Ureter (tissue), 1 donor: ENCODE measurements at places on chromosomes 7 and 10. TPM values are rescaled to one million over a fixed set of nuclear protein-coding genes. Genes with fewer than 3 reads are reported as not detected.
A peak's percentile ranks its signal among the peaks of the same experiment; 100 is the strongest.

- no peak for DNase-seq
Observed at GRCh38 chr10:33055625-33056024, 97.6 kb upstream of the ITGB1 start.

Gene SPDYE16
- 1.3 TPM for total RNA-seq

DNA sequence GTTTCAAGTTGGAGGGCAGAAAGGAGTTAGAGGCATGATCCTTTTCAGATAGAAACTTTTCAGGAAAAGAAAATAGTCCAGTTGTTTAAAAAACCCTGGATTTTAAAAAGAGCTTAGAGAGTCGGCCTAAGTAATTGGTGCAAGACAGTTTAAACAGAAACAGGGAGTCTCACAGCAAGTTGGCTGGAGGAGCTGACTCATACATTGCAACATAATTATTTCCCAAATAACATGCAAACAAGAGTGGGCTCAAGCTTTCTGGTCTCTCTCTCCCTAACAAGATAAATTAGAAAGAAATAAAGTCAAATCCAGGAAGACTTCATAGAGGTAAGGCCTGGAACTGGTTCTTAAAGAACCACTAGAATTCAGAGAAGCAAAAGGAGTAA is 100.3 kb upstream of the AGBL3 start:
- no peak for DNase-seq

Gene SEMA4G
- total RNA-seq, result 5.0 TPM

DNA sequence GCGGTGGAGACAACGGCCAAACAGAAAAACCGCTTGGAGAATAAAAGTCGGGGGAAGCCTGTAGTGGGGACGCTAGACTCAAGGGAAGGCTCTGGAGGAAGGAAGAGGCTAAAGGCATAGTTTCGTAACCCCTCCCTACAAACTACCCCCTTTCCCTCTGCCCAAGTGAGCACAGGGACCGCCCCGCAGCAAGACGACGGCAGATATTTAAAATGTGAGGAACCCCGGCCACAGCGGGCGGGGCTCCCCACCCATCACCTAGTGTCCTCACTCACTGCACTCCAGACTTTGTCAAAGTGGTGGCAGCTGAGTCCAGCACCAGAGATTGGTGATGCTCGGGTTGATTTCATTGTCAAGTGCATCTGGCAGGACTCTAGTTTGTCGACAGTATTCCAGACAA is 69.1 kb downstream of the PRKAG2 start:
- DNase-seq, result no peak

DNA sequence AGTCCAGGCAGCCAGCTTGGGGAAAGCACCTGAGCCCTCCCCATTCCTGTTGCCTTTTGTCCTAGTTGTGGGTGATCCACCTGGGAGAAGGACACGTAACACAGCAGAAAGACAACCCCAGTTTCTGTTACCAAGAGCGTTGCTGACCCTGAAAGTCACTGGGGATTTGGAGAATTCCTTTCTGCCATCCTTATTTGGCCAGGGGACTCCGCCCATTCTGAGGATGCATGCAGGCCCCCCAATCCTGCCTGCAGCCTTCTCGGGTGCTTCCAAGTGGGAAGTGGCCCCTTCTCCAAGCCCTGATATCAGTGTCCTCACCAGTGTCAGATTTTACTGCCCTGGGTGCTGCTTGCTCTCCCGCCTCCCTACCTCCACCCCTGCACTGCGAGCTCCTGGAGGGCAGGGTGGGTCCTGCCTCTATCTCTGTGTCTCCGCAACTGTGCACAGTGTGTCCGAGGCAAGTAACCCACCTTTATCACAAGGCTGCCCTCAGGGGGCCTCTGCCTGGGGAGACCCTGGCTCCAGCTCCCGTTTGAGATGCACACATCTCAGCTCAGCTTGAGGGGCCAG is 9.2 kb upstream of the ADCY1 start:
- no peak for DNase-seq

GRCh38 chr10:83765731-83766130 is 373.6 kb upstream of the GHITM start:
- no peak for DNase-seq

- peak; percentile 26 for DNase-seq
Observed at GRCh38 chr10:131702531-131703356, 198.1 kb upstream of the PPP2R2D start.

DNA sequence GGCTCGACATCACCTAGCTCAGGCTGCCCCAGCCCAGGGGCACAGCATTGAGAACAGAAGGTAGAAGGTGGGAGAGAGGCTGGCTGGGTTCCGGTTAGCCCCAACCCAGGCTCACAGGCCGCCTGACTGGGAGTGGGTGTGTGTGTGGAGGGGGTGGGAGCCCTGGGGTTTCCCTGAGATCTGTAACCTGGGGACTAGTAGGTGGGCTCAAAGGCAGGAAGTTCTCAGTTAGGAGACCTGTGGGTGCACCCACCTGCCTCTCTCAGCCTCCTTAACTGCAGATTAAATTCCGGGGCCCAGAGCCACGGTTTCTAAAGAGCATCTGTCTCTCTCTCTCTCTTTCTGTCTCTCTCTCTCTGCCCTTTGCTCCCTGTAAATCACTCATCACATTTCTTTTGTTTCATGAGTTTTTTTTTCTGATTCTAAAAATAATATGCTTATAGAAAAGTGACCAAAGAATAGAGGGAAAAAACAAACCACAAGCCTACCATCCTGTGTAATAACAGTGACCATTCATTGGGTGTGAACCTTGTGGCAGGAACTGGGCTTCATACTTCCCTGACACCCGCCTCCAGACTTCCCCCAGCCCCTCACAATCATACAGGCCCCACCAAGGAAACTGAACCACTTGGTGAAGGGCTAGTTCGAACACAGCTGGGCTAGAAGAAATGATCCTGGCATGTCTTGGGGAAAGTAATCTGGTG is 83.4 kb upstream of the SMNDC1 start:
- DNase-seq, result no peak

Gene LIPM
- total RNA-seq, result not detected

Gene LBX1
- total RNA-seq, result not detected

Gene NUTM2E
- total RNA-seq, result 0.16 TPM

Gene TCAF2
- total RNA-seq, result 14.3 TPM

Gene IGFBP1
- total RNA-seq, result not detected

DNA sequence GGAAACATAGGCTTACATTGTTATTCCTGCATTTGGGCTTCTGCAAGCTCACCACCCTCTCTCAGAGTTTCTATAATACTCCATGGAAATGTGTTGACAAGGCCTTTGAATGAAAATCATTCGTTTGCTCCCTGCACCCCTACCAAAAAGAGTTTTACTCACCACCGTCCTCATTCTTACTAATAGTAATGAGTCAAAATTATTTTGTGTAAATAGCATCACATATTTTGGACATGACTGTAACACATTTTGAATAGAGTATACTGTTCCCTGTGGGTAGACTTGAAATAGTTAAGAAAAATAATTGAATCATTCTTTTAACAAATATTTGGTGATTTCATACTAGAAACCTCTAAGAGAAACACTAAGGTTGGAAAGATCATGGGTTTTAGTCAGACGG is 84.6 kb downstream of the AKAP9 start:
- DNase-seq, result no peak

Gene CYP2C9
- total RNA-seq, result 0.31 TPM

DNA sequence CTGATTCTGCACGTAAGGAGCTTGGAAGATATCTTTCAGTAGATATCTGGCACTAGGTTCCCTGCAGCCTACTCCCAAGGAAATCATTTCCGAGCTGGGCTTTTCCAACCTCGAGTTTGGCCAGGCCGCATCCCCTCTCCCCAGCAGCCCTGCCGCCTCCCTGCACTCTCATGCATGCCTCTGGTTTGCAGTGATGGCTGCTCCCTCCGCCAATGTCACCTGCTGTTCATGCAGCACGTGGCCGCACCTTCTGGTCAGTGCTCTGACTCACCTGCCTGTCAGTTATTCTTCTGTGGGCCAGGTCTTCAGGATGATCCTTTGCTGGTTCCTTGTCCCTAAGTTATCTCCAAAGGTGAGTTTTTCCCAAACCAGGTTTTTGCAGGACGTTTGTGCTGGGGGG is 50.6 kb upstream of the RASGEF1A start:
- no peak for DNase-seq

DNA sequence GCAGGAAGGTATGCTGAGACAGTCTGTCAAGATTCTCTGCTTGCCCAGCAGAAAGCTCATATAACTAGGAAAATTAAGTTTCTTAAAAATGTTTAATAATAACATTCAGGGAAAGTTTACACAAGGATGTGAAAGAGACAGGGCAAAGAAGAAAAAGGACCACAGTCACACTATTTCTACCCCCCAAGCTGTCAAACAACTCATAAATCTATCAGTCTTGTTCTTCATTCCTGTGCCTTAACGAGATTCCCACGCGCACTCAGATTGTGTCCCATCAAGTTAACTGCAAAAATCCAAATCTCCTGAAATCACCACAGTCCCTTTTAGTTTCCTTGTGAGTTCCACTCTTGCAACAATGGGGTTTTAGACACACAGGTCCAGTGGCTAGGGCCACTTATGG is 14.9 kb downstream of the CUL2 start:
- DNase-seq, result no peak

- DNase-seq, result no peak
Observed at GRCh38 chr7:71385330-71385729, 253.4 kb downstream of the GALNT17 start.
